Amniotic stem cell (primary cell): ENCODE measurements at places on chromosomes 6 and 20.

DNA sequence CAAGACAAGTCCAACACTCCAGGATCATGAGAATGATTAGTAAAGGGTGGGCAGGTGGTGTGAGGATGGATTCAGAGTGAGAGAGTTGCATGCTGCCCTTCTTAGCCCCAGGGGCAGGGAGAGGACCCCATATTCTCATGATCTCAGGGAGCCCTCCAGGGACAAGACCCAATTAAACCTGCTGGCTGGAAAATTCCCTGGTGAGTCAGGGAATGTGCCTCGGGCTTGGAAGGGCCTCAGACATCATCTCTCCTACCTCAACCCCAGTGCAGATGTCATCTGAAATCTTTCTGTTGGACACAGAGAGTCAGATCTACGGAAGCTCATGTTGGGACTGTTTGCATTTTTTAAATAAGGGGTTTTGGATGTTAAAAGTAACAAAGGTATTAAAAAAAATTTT is 9.2 kb upstream of the SIRPD start:
- DNase-seq: no peak

GRCh38 chr6:166206066-166206465 is 38.4 kb upstream of the TBXT start:
- no peak for DNase-seq

DNA sequence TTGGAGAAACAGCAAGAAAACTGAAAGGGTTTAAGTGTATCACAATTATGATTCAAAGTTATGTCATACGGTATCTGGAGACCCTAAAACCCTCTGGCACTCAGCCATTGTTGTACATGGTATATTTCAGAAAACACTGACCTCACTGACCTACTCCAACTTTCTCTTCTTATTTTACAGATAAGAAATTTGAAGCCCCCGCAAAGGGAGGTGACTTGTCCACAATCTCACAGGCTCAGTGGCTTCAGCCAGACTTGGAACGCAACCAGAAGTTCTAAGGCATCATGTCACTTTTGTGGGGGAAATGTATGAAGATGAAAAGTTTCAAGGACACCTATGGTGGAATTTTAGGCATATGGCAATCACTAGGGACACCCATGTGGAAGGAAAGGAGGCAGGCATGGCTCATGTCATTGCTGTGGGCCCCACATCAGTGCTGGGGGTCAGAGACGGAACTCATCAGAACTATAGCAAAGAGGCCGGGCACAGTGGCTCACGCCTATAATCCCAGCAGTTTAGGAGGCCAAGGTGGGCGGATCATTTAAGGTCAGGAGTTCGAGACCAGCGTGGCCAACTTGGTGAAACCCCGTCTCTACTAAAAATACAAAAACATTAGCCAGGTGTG is 5.2 kb upstream of the TRIB3 start:
- no peak for DNase-seq

DNA sequence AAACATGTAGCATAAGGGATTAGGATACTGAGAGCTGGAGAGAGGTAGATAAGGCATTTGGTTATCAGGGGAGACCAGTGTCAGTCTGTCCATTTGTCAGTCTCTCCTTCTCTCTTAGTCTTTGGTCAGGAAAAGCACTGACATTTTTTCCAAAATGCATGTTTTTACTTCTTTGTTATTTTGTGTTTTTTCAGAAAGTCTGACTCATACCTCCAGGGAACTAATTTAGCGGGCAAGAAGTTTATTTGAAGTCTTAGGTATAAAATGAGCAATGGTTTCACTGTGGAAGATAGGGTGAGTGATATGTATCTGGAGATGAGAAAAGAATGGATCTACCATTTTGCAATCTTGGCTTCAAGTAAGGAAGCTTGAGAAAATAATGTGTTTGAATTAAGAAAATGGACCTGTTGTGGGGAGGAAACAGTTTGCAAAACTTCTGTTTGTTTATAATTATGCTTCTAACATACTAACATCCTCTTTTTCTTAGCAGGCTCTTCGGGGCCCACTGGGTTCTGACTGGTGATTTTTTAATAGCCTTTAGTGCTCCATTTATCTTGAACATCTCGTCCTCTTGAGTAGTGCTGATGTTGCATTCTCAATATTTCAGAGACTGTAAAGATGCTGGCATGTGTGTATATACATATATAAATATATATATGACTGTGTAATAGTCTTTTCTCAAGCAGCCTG is 66.9 kb upstream of the FABP7 start:
- no peak for DNase-seq
